ENCODE measurements at places on chromosomes 2 and 18. TPM values are rescaled to one million over a fixed set of nuclear protein-coding genes. Genes with fewer than 3 reads are reported as not detected.

The C2orf80 gene
- not detected for polyA plus RNA-seq

The CDK15 gene
- polyA plus RNA-seq: 3.1 TPM

The MTIF2 gene
- polyA plus RNA-seq: 18.2 TPM

The OTOS gene
- polyA plus RNA-seq: not detected

The MAPK4 gene
- 0.01 TPM for polyA plus RNA-seq

The MOB4 gene
- polyA plus RNA-seq: 25.8 TPM

The C2orf15 gene
- 0.82 TPM for polyA plus RNA-seq

The RAB11FIP5 gene
- 24.8 TPM for polyA plus RNA-seq

The HAAO gene
- not detected for polyA plus RNA-seq

The KIAA2012 gene
- not detected for polyA plus RNA-seq

The FAM110C gene
- 18.5 TPM for polyA plus RNA-seq

The ASPRV1 gene
- 0.05 TPM for polyA plus RNA-seq

The DOCK10 gene
- polyA plus RNA-seq: 5.1 TPM

The EGR4 gene
- 0.02 TPM for polyA plus RNA-seq

The NOL4 gene
- polyA plus RNA-seq: not detected

The TNFRSF11A gene
- polyA plus RNA-seq: 2.3 TPM

The STK17B gene
- polyA plus RNA-seq: 4.3 TPM

The ZNF804A gene
- polyA plus RNA-seq: not detected

All from mammary epithelial cell (primary cell).